ENCODE measurements at places on chromosomes 6 and 20.

DNA sequence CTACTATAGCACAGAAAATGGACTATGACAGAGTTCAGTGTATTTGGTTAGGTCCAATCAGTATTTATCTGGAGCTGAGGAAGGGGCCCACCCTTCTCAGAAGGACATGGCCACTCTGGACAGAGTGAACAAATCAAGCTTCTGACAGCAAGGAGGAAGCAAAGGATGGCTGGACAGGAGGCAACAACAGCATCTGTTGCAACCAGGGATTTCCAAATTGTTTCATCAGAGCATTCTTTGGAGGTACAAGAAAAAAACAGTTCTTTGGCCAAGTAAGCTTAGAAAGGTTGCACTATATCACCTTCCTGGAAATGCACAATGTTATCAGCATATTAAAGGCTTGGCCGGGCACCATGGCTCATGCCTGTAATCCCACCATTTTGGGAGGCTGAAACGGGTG lies 118.7 kb upstream of the SLC22A16 start:
- no peak for DNase-seq

GRCh38 chr20:22411627-22412450 lies 172.5 kb downstream of the FOXA2 start:
- no peak for DNase-seq

GRCh38 chr20:37943033-37943432 lies 40.1 kb downstream of the VSTM2L start:
- DNase-seq = no peak

DNA sequence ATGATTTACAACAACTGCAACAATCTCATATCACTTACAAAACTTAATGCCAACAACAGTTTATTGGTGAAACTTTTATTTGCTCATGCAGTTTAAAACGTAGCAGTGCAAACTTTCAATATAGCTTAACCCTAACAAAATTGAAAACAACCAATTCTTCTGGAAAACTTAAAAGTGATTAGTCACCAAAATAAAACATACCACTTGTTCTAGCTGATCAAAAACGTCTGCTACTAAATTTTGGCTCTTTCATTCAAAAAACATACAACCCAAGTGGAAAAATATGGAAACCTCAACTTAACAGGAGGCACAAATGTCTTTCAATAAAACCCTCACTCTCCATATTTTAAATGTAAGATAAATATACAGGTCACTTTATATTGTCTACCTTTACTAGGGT lies 39.6 kb downstream of the COL12A1 start:
- DNase-seq = no peak

DNA sequence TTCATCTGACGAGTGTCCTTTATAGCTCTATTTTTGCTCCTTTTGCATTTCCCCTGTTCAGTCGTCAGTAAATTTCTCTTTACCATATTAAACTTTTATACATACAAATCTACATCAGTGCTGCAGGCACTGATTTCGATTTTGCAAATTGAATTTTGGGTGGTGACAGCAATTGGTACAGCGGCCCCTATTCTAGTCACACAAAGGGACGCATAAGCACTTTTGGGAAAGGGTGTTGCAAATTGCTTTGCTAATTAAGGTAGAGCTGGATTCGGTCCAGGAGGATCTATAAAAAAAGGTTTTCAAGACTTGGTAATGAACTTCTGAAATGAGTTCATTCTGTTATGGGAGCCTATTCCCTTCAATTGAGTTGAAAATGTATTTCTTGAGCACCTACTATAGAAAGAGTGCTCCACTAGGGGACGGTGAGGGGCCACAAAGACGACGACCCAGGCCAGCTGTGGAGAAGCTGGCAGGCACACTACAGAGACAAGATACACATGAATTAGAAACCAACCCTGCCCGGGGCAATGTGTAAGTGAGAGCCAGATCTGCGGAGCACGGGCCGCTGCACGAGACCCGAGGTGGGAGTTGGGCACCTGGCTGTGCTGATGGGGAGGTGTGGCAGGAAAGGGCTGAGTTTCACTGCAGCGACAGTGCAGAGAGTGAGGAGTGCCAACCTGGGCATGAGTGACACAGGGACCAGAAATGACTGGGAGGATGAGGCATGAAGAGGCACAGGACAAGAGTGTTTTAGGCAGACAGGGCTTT lies 5.4 kb downstream of the UQCC2 start:
- no peak for DNase-seq

GRCh38 chr6:79833964-79834284 lies 113.4 kb downstream of the ELOVL4 start:
- no peak for DNase-seq

GRCh38 chr20:64106981-64107735 lies at the start of gene NPBWR2:
TSS of gene NPBWR2 (minus strand) at chr20:64107565. CDS start at chr20:64106831, 734 bp downstream.
- DNase-seq = no peak

DNA sequence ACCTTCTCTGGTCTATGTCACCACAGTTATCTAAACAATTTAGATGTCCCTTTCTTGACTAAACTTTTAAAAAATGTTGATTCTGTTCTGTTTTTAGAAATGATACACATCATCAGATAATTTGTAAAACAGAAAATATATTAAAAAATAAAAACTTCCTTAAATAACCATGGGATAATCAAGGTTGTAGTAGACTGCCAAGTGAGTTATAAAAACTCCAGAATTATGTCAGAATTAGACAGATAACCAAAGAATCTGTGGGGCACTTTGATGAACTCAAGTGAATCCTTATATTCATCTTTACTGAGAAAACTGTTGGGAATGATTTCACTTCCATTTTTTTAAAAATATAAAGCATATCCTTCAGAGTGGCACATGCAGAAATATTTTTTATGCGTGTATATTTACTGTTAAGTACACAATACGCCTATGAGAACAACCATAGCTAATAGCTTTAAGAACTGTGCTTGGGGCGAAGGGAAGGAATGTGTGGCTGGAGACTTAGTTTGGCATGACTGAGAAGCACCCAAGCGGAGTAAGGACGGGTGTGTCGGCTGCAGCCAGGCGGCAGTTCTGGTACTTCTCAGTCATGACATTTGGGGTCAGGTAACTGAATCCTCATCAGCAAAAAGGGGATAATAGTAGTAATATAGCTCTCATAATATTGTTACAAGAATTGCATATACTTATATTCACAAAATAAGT lies 604.7 kb upstream of the CITED2 start:
- DNase-seq = no peak

DNA sequence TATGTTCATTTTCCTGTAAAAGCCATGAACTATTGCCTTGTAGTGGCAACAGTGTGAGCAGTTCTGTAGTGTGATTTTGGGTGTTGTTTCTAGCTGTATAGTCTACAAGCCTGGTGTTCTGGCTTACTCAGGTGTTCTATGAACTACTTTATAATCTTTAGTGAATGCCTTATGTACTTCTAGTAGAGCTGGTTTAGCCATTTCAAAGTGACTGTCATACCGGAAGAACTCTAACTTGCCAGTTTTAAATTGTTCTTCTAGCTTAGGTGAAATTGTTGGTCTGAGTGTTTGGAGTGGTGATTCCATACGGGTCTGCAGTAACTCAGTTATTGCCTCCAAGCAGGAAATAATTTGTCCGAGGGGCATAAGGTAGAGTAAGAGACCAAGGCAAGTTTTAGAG lies 150.2 kb upstream of the ZNF184 start:
- no peak for DNase-seq

GRCh38 chr6:21840428-21840827 lies 246.9 kb downstream of the SOX4 start:
- no peak for DNase-seq

DNA sequence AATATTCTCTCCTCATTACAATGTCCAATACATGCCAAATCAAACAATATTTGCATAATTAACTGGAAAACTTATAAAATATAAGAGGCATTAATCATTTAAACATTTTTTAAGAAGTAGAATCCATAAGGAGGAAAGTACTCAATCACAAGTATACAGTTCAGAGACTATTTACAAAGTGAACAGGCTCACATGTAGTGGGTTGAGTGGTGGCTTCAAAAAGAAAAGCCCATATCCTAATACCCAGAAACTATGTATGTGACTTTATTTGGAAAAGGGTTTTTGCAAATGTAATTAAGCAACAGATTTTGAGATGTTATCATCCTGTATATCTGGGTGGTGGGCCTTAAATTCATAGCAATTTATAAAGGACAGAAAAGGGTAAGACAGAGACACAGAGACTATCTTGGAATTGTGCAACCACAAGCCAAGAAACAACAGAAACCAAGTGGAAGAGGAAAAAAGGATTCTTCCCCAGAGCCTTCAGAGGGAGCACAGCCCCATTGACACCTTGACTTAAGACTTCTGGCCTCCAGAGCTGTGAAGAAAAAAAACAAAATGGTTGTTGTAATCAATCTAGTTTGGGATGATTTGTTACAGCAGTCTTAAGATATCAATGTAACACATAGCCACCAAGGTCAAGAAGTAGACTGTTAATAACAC lies 32.7 kb upstream of the CRISP1 start:
- DNase-seq = no peak

- DNase-seq = no peak
Observed at GRCh38 chr6:119024111-119024510, 54.4 kb downstream of the FAM184A start.

GRCh38 chr20:46951405-46951804 lies 56.8 kb downstream of the EYA2 start:
- DNase-seq = no peak

DNA sequence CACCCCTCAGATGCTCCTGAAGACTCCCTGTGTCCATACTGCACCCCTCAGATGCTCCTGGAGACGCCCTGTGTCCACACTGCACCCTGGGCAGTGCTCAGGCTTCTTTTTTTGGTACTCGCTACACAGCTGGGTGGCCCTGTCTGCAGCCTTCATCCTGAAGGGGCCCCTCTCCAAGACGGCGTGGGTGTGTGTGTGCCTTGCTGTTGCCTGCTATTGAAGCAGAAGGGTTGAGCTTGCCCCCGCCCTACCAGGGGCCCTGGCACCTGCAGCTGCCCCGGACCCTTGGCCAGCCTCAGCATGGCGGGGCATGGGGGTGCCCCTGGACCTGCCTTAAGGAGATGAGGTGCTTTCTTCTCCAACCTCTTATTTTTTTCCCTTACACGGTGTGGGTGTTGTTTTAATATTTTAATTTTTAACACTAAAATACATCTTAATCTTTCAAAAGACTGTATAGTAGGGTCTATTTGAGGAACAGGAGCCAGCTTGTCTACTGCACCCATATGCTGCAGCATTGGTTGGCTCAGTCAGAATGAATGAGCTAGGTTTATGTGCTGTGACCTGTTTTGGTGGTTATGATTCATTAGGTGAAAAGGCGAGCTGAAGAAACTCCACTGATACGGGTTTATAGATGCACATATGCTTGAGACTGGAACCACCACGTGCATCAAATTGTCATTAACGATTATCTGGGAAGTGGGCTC lies 135.9 kb downstream of the AGPAT4 start:
- DNase-seq = no peak

DNA sequence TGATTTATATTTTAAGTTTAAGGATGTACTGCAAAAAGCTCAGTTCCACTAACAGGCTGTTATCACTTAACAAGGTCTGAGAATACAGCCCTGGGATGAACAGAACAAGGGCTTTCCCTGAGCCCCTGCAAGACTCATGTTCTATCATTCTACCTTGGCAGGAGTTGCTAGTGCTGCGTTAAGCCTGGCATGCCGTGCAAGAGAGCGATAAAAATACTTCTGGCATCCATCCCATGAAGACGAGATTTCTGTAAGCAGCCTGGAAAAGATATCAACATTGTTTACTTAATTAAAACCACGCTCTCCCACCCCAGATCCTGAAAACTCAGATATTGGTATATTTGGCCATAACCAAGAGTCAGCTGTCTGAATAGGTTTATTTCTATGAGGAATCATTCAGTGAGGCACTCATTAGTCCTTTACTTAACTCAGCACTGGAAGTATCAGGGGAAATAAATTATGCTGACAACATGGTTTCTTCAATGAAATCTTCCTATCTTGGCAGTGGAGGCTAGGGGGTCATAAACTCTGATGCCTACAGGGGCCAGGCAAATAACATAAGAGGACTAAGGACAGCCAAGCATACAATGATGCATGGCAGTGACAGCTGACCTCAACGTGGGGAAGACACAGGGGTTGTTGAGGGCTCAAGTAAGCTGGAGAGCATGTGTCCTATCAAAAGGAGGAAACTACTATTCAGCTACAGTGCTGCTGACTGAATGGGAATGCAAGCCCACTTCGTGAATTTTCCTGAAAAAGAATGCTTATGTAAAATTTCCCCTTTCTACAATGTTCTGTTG lies 37.6 kb upstream of the LYRM2 start:
- no peak for DNase-seq

DNA sequence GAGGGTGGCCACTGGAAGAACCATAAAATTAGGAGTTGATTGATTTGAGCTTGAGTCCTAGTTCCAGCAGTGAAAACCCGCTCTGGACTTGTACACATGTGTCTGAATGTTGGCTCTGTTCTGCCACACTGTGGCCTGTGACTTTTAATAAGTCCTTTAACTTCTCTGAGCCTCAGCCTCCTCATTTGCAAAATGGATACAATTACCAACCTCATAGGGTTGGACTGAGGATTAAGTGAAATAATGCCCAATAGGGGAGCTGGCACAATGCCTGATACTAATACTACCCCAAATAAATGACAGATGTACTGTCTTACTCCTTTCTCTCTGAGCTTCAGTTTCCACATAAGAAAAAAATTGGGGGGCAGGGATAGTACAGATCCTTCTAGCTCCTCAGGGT lies 92.6 kb upstream of the RIPOR2 start:
- DNase-seq = peak; percentile 9

Data from NCI-H524 treated with DMSO at 0.1 percent for 48 hours (cell line).